ENCODE measurements at places on chromosomes 3 and 15.
A peak's percentile ranks its signal among the peaks of the same experiment; 100 is the strongest.

DNA sequence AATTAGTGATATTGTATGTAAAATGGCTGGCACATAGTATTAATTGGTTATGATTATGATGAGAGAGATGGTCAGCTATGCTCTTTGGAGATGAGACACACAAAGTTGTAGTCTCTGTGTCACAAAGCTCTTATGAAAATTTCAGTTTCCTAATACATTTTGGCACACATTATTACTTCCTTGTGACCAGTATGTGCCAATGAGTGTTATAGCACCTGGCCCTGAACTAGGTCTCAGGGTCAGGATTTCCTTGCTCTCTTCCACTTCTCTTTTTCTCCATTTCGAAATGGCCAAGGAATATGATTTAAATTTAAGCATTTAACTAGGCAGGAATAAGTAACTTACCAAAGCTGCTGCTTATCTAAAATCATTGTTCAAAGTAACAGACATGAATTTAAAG, 28.0 kb downstream of the TIPARP start:
- DNase-seq: no peak

DNA sequence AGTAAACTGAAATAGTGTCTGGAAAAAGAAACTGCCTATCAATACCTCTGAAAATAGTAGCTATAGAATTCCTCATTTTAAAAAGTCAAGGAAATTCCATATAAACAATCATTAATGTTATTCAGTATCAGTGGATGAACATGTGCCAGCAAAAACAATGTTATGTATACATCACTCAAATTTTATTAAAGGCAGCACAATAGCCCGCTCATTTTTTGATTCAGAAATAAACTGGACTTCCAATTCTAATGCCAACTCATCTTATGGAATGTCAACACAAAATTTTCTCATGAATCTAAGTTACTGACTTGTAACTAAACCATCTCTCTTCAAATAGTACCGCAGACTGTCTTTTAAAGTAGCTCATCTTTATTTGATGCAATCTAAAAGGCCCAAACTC, 19.0 kb downstream of the THBS1 start:
- DNase-seq: no peak

- DNase-seq: peak; percentile 5
These were observed 16.0 kb downstream of the SLC22A14 start for GRCh38 chr3:38297947-38298711.

GRCh38 chr15:39585871-39586301, 5.0 kb downstream of the THBS1 start:
- no peak for DNase-seq

DNA sequence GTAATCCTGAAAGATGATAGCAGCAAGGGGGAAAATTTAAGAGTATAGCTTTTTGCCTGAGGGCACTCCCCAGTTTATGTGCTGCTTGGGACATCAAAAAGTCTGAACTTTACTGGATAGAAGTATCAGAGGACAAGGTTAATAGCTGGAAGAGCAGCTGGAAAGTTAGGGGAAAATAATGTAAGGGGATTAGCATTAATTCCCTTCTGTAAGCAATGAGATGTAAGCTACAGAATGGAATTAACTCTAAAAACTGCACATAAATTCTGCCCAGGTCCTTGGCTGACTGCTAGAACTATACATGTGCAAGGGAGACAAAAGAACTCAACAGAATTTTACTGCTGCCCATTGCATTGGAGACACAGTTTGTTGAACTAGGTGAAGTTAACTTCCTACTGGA, 55.6 kb downstream of the ATP11B start:
- DNase-seq: no peak

DNA sequence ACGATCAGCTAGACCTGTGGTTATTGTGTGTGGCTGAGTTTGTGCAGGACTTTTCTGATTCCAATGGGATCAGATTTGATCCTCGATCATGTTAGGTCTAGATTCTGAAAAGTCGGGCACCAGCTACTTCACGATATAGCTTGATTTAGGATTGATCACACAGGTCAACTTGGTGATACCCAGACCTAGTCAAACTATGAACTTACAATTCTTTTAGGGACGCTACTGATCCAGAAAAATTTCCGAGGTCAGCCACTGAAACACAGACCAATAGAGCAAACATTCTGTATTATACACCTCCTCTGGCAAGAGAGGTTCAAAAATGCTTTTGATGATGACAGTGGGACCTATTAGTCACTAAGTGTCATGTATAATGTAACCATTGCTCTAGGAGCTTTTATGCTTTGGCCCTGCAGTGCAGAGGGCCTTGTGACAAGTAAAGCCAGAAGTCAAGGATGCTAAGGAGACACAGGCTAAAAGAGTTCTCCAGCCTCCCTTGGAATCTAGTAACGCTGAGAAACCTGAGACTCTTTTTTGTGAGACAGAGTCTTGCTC, 115.6 kb upstream of the MB21D2 start:
- no peak for DNase-seq

GRCh38 chr3:125403789-125404188, 28.7 kb upstream of the ZNF148 start:
- DNase-seq: no peak

DNA sequence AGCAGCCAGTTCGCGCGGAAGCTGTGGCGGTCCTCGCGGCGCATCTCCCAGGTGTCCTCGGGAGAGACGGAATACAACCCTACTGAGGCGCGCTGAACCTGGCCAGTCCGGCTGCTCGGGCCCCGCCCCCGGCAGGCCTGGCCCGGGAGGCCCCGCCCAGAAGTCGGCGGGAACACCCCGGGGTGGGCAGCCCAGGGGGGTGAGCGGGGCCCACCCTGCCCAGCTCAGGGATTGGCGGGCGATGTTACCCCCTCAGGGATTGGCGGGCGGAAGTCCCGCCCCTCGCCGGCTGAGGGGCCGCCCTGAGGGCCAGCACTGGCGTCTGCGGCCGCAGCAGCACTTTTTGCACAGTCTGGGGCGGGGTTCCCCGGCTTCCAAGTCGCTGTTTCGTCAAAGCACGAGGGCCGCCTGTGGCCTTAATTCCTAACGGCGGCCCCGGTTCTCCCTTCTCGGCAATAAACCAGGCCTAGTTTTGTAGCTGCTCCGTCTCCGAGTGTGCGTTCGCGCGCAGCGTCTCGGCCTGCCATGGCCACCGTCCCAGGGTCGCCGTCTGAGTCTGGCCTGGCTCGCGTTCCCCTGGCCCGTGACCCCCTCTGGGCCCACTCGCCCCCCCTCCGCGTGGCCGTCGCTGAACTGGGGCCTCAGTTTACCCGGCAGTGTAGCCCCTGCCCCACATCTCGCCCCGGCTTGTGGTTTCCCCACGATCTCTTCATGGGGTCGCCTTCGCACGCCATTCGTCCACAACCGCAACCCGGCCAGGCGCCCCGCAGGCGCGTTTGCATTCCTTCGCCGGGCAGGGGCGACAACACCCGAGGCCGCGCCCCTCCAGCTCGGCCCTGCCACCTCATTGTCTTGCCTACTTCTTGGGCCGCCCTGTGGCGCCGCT, 30.0 kb downstream of the NBEAL2 start:
- DNase-seq: peak; percentile 95

DNA sequence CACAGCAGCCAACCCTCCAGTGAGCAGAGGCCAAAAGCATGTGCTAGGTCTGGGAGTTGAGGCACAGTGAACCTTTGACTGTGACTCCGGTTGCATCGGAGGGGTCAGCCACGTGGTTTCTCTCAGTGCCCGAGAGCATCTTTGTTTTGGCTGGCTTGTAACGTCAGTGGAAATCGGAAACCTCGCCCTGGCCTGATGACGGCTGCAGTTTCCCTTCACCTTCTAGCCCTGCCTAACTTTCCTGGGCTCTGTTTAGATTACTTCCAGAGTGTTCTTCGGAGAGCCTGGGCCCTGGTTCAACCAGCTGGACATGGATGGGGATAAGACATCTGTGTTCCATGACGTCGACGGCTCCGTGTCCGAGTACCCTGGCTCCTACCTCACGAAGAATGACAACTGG, 56.6 kb downstream of the MESD start:
- DNase-seq: no peak

DNA sequence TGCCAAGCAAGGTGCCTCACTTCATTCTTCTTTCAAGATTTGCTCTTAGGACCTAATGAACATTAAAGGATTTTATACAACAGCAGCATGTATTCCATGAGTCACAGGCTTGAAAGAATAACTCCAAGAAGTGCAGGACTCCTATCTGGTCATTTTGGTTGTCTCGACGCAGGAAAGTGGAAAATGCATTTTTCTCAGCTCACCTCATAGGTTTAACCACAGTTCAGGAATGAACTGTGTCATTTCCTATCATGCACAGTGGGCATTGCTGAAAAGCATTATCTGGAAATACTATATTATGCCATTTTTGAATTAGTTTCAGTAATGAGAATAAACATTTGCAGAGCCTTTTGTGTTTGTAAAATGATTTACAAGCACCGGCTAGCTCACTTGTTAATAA, 98.7 kb upstream of the BFSP2 start:
- no peak for DNase-seq

GRCh38 chr3:148974726-148975125, 16.6 kb upstream of the GYG1 start:
- DNase-seq: no peak

- no peak for DNase-seq
These were observed 28.4 kb downstream of the P3H2 start for GRCh38 chr3:190092250-190092649.

DNA sequence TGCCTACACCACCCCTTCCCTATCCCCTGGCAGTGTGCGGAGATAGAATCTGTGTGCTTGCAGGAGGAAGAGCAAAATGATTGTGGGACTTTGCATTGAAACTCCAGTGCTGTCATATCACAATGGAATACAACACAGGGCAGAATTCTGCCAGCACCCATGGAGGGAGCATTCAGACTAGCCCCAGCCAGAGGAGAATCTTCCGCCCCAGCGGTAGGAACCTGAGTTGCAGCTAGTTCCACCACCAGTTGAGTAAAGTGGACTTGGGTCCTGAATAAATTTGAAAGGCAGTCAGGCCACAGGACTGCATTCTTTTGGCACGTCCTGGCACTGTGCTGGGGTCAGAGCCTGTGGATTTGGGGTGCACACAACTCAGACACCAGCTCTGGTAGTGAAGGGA, 27.5 kb downstream of the NCBP2 start:
- peak; percentile 53 for DNase-seq

DNA sequence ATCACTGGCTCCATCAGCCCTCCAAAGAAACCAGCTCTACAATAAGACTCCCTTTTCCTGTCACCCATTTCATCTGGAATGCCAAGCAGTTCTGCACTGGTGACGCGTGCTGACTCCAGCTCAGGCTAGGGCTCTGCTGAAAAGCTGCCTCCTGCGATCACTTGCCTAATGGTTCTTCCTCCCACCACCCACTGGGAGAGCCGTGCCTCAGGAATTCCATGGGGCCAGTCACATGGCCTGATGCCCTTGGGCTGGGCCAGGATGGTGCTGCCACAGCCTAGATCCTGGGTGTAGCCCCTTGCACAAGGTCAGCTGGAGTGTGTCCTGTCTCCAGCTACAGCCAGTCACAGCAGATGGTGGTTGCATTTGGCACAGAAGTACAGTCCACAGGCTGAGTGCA, 98.9 kb downstream of the DNAJB8 start:
- peak; percentile 47 for DNase-seq

- no peak for DNase-seq
These were observed 151.2 kb upstream of the CDIN1 start for GRCh38 chr15:36428102-36428845.

- no peak for DNase-seq
These were observed 20.0 kb downstream of the SHF start for GRCh38 chr15:45167631-45168205.

DNA sequence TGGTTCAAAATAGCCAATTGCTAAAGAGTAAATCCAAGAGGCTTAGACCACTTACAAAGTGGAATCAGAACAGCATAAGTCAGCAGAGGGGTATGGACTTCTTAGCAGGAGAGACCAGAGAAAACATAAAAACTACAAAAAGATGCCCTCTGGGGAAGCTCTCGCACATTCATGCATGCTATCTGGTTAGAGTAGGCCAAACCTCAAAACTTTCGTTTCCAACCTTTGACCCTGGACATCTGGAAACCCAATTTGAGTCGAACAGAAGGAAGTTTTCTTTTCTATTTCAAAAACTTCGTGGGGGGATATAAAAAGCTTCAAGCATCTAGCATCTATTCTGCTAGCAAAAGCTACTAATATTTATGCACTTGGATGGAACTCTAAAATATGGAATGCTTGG, 523.9 kb upstream of the AGTR1 start:
- DNase-seq: no peak

DNA sequence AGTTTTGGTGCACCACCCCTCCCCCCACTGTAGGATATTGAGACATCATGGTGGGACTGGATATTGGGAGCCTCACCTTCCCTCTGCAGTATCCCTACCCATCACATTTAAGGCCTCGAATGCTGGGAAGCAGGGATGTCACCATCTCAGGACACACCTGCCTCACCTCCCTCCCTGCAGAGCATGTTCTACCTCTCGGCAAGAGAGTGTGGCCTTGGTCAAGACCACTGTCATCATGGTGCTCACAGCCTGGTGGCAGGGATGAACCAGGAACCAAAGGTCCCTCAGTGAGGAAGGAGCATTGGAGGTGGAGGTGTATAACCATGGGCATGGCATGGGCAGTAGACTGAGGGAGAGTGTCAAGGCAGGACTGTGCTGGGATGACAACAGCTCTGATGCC, 104.8 kb downstream of the CORO2B start:
- DNase-seq: no peak

DNA sequence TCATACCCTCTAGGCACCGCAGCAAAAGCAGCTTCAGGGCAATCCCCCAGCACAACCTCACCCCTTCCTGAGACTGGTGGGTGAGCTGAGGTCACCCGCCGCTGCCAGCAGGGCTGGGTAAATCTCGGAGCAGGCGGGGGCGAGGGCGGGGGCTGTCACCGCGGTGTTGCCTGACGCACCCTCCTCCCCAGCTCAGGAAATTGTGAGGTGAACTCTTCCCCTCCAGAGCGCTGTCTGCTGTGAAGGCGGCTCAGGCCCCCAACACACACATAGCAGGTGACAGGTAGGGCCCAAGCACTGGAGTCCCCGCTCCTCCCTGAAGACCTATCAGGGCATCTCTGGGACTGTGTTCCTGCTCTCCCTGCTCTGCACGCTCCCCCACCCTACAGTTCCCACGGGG, 30.2 kb upstream of the FURIN start:
- no peak for DNase-seq

DNA sequence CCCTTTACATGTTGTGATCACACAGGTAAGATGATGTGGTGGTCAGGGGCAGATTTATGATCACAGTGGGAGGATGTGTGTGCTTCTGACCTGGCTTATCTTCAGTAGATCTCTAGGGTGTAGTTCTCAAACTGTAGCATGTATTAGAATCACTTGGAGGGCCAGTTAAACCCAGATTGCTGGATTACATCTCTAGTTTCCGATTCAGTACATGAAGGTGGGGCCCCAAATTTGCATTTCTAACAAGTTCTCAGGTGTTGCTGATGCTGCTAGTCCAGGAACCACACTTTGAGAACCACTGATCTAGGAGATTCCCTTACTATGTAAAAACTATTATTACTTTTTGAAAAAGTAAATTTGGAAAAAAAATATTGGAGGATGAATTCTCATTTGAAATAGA, 199.3 kb upstream of the GOLIM4 start:
- no peak for DNase-seq

- DNase-seq: peak; percentile 20
These were observed 43.1 kb downstream of the STARD5 start for GRCh38 chr15:81280696-81281455.

- DNase-seq: peak; percentile 49
These were observed 37.7 kb upstream of the PLXNA1 start for GRCh38 chr3:126945171-126945721.

- DNase-seq: no peak
These were observed 143.1 kb downstream of the LSAMP start for GRCh38 chr3:116302087-116302747.

GRCh38 chr15:85329561-85330422, 50.6 kb upstream of the AKAP13 start:
- no peak for DNase-seq
